ENCODE measurements at places on chromosomes 5 and 9.

GRCh38 chr9:109966643-109967368 is 186.8 kb downstream of the PALM2AKAP2 start:
- DNase-seq: no peak

GRCh38 chr9:4421847-4422246 is 68.4 kb upstream of the SLC1A1 start:
- no peak for DNase-seq

DNA sequence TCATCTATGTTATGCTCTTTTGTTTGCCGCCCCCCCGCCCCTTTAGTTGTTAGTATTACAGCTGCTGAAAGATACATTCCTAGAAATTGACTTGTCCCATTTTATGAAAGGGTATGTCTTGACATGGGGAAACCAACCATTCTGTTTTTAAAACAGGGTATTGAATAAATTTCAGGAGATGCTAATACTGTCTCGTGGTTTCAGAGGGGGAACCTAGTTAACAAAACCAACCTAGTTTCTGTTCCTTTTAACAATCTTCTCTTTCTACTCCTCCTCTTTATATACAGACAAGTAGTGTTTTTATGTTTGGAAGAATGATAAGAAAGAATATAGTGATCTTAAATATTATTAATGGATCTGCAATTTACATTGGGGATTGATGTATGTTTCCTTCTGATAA is 3.5 kb downstream of the PIP5K1B start:
- no peak for DNase-seq

DNA sequence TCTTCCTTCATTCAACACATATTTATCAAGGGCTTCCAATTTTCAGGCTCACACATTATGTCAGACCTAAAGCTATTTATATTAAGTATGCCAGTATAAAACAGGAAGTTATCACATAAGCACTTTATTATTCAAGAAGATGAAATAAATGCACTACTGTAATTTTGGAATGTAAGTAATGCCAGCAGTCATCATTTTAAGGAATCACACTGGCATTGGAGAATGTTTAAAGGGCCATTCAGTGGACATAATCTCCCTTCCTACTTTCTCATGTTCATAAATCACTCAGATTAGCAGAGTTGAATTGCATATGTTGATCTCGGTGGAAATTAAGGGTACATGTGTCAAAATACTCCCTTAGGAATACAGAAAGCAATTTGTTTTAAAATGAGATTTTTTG is 164.4 kb downstream of the GIN1 start:
- no peak for DNase-seq

DNA sequence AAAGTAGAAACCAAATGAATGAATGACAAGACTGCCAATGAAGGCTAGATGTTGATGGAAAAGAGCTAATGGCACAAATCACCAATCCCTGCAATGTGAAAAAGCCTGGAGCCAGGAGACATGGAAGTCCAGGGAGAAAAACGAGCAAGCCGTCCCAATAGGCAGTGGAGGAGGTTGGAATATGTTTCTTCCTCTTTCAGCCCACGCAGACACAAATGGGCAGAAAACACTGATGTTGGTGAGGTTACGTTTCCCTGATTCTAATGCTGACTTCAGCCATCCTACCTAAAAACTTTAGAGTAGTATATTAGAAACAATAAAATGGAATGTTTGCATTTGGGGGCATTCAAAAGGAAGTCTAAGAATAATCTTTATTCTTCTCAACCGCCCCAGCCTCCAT is 23.9 kb upstream of the KIF2A start:
- no peak for DNase-seq

- DNase-seq: no peak
These were observed 34.5 kb downstream of the UNC5A start for GRCh38 chr5:176844706-176845391.

GRCh38 chr5:174188295-174188694 is 142.8 kb downstream of the NSG2 start:
- no peak for DNase-seq

DNA sequence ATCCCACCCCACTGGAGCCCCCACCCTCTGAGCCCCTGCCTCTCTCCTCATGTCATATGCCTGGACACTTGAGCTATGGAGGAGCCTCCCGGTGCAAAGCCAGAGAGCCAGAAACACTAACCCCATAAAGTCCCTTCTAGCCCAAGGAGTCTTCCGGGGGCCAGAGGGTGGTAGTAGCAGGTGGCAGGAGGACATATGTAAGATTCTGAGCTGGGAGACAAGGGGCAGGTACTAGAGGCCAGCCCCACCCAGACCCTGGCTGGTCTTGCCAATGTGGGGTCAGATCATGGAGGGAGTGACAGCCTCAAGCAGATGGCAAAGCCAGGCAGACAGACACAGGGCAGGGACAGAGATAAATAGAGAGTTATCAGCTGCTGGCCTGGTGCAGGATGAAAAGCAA is 63.4 kb downstream of the PSD2 start:
- no peak for DNase-seq

DNA sequence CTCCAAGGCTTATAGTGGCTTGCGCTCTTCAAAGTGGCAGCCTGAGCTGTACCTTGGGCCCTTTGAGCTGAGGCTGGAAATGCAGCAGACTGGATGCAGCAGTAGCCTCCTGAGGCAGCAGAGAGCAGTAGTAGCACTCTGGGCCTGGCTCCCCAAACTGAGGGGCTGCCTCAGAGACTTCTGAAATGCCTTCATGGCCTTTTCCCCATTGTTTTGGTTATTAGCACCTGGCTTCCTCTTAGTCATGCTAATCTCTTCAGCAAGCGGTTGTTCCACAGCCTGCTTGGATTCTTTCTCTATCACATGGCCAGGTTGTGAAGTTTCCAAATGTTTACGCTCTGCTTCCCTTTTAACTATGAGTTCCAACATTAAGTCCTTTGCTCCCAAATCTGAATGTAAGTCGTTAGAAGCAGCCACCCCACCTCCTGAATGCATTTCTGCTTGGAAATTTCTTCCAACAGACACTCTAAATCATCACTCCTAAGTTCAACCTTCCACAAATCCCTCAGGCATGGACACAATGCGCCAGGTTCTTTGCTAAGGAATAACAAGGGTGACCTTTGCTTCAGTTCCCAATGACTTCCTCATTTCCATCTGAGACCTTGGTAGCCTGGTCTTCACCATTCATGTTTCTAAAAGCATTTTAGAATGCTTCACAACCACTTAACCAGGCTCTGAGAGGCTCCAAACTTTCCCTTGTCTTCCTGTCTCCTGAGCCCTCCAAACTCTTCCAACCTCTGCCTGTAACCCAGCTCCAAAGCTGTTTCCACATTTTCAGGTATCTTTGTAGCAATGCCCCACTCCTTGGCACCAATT is 145.8 kb downstream of the ZDHHC21 start:
- no peak for DNase-seq

DNA sequence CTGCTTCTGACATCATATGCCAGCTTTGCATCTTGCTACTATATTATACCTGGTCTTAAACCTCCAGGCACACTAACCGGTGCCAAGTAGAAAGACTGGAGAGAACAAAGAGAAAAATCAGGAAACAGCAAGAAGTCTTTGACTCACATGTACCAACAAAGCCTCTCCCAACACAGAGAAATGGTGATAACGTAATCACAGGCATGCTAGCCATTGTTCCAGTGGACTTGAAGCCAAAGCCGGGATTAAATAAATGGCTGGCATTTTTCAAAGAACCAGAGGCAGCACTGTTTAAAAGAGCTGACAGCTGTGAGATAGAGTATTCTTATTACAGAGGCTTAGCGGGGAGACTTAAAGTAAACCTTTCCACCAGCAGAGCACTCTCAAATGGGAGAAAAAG is 148.4 kb upstream of the NFIL3 start:
- DNase-seq: no peak

DNA sequence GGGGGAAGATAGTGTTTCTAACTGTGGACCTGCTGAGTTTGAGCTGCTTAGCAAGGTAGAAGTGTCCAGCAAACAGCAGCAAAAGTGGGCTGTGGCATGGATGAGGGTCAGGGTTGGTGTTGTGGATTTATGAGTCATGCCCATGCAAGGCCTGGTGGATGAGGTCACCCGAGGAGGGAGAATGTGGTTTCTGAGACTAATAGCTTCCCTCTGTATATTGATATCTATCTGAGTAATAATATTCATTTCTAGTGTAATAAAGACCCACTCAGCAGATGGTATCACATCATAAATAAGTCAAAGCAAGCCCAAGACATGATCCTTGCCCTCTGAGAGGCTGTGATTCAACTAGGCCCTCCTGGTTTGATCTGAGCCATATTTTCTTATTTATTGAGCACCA is 597.8 kb upstream of the CLINT1 start:
- no peak for DNase-seq

DNA sequence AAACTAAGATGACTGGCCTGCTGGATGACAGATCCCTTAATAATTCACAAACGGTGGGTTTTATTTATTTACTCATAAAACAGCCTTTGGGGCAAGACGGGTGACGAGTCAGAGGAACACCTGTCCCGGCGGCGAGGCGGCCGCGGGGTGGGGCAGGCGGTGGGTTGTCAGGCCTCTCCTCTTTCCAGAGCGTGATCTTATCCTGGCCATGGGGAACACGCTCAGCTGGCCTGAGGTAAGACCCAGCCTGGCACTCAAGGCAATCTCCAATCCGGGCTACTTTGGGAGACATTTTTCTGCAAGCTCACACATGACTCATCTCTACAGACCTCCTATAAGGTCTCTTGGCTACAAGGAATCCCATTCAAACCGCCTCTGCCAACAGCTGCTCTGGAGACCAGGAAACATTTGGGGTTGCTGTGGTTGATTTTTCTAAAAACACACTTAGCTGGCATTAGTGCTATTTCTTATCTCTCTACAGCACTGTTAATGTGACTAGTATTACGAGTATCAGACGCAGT is 6.3 kb downstream of the RAPGEF1 start:
- no peak for DNase-seq

- no peak for DNase-seq
These were observed 509.4 kb upstream of the SEMA6A start for GRCh38 chr5:117084067-117084466.

GRCh38 chr5:16721151-16722096 is 104.6 kb upstream of the RETREG1 start:
- DNase-seq: no peak

GRCh38 chr5:130715541-130715940 is 449.5 kb downstream of the HINT1 start:
- no peak for DNase-seq

GRCh38 chr5:126448720-126449119 is 25.5 kb downstream of the GRAMD2B start:
- DNase-seq: no peak

DNA sequence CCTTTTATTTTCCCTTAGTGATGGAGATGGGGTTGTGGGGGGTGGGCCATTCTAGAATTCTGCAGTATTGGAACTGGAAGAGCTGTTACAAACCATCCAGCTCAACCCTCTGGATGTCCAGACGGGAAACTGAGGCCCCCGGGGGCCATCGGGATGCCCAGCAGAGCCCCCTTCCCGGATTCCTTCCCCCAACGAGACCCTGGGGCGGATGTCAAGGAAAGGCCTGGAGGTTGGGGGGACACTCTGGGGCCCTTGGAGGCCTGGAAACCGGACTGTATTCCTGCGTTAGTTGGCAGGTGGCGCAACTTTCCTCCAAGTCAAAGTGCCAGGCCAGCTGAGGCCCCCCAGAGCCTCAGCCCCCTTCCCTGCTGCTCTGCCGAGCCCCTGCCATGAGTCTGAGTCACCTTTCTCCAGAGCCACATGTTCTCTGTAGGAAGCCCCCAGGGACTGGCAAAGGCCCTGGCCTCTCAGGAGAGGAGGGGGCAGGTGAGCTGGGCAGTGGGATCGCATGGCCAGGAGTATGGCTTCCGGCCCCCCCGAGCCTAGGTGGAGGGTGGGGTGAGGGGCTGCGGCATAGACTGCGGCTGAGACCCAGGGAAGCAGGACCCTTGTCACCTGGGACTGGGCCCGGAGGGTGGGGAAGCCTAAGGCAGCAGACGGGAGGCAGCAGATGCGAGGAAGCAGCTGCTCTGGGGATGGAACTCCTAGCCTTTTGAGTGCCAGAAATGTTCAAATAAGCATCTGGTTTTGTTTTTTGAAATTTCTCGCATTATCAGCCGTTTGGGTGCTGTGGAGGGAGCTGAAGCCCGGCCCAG is 17.8 kb upstream of the FIBCD1 start:
- DNase-seq: no peak

DNA sequence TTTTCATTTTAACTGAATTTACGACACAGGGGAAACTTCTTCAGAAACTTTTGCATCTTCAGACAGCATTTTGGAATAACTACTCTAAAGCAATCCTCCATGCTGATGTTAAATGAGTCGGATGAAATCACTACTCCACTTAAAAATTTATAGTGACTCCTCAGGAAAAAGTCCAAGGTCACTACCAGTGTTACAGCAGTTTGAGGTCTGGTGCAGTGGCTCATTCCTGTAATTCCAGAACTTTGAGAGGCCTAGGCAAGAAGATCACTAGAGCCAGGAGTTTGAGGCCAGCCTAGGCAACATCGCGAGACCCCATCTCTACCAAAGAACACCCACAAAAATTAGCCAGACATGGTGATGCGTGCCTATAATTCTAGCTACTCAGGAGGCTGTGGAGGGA is 5.9 kb upstream of the GAS1 start:
- DNase-seq: no peak

DNA sequence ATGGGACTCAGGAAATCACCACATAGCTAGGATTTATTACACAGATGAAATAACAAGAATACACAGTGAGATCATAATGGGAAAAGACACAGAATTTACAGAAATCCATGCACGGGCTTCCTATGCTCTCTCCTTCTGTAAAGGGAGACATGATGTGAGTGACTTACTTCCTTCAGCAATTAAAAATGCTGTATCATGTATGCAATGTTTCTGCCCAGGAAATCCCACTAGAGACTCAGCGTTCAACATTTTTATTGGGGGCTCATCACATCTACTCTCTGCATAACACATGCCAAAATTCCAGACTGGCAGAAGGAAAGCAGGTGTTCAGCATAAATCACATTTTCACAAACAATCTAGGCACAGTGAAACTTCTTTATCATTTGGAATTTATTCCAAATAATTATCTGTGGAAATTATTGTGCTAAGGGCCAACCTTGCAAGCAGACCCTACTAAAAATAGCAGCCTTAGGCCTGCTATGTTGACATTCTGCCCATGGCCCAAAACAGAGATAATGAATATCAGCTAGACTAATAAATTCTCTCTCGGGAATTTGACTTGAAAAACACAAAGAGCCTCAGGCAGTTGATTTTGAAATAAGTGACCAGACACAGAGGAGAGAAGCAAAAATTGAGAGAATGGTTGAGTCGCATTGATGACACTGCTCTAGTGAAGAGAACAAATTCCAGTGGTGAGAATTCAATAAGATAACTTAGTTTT is 31.4 kb upstream of the SELENOP start:
- DNase-seq: no peak

- no peak for DNase-seq
These were observed 51.5 kb downstream of the CCDC192 start for GRCh38 chr5:127754706-127755105.

- no peak for DNase-seq
These were observed 94.9 kb downstream of the BASP1 start for GRCh38 chr5:17312358-17312757.

GRCh38 chr9:89731262-89732182 is 126.7 kb downstream of the GADD45G start:
- no peak for DNase-seq

GRCh38 chr9:26012797-26013196 is 334.6 kb upstream of the TUSC1 start:
- no peak for DNase-seq

All from stimulated activated CD4-positive, alpha-beta T cell treated with anti-CD3 and anti-CD28 coated beads, Interleukin-12 subunit alpha, Interleukin-12 subunit beta, amount 100 ng/mL, for 48 hours (primary cell).